ENCODE measurements at places on chromosomes 7 and 10.

DNA sequence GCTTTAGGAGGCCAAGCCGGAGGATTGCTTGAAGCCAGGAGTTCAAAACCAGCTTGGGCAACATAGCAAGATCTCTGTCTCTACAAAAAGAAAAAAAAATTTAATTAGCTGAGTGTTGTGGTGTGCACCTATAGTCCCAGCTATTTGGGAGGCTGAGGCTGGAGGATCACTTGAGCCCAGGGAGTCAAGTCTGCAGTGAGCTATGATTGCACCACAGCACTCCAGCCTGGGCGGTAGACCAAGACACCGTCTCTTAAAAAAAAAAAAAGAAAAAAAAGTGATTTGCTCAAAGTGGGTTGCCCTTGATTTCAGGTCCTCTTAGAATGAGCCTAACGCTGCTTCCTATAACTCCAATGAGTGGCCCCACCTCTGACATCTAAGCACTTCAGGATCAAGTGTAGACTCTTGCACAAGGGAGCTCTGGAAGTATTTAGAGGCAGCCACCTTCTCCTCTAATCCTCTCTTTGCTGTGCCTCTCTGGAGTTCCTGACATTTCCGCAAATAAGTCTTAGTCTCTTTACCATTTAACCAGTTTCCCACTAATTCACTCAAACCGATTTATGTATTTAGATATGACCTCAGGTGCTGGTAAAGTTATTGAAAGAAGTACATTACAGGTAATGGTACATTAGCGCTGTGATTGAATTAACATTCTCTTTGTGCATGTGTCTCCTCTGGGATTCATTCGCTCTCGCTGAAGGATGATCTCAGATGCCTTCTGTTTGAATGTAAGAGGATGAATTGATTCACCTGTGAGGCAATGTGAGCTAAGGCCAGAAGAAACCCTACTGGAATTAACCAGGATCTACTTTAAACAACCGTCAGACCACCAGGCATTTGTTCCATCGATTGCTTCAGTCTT, 60.8 kb upstream of the CELF2 start:
- DNase-seq = no peak

DNA sequence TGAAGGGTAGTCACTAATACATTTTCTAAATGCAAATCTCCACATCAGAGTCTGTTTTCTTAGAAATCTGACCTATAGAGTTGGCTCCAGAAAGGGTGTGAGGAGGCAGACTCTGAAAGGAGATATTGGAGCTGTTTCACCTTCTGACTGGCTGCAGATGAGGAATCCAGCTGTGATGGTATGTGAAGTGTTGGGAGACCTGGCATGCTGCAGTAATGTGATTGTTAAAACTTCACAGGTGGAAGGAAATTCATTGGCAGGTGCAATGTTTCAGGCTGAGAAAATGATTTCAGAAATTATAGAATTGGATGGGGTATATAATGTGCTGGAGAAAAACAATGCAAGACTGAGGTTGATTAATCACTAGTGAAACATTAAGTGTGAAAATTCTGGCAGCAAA, 1134.0 kb upstream of the LRRN3 start:
- DNase-seq = peak; percentile 17

DNA sequence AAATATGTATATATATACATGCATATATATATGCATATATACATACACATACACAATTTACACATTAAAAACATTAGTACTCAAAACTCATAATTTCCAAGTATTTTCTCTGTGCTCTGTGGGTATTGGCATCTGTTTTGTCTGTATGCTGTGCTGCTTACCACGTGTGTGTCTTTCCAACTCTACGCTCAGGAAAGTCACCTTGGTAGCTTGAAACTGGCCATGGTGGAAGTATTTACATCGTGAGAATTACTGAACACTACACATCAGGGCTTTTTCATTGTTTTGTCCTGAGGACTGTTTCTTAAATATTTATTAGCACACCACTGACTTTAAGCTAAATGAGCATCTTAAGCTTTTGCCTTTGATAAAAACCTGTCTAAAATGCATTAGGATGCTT, 79.6 kb downstream of the CREM start:
- DNase-seq = no peak

DNA sequence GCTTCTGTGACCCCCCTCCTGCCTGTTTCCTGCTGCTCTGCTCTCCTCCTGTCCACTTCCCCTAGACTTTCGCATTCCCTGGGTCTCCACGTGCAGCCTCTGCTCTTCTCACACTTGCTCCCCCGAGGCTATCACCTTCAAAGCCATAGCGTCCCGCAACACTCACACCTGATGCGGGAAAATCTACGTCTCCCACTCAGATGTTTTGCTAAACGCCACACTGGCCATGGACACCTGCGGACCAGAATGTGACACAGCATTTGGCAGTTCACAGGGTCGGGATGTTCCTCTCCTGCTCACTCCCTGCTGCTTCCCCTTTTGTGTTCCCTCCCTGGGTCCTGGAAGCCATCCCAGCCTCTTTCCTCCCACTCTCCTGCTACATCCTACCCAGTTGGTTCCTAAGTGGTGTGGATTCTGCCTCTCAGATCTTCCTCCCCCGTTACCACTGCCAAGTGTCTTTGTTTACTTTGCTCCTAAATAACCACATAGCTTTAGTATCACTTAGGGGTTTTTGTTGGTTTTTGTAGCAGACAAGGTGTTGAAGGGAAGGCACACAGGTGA, 33.7 kb upstream of the RBM33 start:
- no peak for DNase-seq

DNA sequence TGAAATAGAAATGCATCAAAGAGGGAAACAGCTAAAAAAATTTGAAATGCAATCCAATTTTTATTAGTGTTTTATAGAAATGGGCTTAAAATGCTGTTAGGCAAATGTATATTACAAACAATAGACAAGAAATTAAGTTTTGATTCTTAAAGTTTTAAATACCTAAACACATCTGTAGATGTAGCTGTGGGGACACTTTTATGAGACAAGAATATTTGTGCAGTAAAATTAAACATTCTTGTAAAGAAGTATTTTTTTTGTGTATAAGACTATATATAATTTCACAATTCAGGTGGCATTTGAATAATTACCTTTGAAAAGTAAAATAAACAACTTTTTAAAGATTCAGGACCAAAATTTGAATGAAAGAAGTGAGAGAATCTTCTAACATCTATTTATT, 1015.9 kb downstream of the REEP3 start:
- DNase-seq = no peak

- no peak for DNase-seq
Observed at GRCh38 chr7:33965183-33965744, 59.9 kb downstream of the BMPER start.

DNA sequence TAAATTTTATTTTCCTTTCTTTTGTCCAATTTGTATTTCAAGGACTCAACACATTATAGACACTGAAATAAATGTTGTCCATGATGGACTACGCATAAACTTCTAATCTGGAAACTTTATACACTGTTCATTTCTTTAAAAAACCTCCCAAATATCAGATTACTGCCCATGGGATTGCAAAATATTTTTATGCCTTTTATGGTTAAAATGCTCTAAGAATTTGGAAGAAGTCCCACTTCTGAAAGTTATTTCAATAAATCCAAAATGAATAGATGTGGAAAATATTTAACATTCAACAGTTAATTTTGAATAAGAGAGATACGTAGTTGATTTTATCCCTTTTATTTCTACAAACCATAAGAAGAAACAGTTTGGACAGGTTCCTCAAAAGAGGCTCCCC, 46.1 kb downstream of the CABCOCO1 start:
- no peak for DNase-seq

GRCh38 chr10:30813872-30814481, 184.4 kb upstream of the LYZL2 start:
- no peak for DNase-seq

- no peak for DNase-seq
Observed at GRCh38 chr10:106547047-106547635, 617.4 kb downstream of the SORCS1 start.

Measured in H7 (cell line).